ENCODE measurements at places on chromosomes 6 and 20.

DNA sequence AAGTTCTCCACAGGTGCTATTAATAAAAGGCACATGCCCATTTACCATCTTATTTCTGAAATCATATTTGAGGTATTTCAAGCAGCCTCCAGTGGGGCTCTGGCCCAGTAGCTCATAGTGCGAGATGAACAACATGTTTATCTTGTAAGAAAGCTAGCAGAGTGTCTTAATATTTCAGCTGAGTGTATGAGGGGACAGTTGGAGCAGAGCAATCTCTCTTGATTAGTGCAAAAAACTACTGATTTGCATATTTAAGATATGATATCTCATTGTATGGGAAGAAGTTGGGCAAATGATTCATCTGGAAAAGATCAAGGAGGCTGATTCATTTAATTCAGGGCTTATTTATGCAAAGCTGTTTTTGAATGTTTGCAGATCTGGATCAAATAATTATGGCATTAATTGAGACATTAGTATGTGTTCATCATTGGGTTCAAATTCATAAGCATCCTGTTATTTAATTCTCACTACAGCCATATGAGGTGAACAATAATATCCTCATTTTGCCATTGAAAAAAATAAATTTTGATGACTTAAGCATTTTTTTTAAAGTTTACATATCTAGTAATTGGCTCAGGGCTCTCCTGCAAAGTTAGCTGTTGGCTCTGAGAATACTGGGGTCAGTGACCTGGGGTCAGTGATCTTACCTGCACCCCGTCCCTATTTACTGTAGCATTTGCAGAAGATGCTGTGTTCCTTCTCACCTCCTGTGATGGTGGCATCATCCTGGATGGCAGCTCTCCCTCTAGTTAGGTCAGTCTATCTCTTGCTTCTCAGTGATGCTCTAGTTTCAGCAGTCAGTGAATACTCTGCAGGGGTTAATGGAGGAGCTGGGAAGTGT is 24.1 kb upstream of the GCLC start:
- no peak for DNase-seq

GRCh38 chr6:57262901-57263694 is 41.0 kb upstream of the RAB23 start:
- DNase-seq, result no peak

DNA sequence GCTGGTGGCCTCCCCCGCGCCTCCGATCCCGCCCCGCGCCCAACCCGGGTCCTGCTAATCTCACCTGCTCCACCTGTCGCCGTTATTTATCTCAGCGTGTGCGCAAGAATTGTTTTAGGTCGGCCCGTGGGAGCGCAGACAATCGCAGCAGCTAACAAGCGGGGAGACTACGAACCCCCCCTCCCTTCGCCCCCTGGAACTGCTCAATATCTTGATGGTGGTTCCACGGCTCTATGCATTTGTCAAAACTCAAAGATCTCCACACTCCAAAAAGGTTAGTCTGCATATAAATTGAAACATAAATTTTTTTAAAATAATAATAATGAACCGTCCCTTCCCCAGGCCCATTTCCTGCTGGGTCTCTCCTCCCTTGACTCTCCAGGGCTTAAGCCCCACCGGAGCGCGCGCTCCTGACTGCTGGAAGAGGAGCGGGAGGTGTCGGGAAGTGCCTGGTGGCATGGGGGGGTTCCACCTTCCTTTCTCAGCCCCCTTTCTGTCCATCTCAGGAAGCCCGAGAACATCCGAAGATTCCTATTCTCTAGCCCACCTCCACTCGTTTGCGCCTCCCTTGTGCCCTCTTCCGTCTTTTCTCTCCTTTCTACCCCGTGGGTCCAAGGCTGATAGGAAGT is 1.6 kb upstream of the MDGA1 start:
- DNase-seq, result peak; percentile 77

GRCh38 chr6:51028276-51028675 is 209.6 kb downstream of the TFAP2B start:
- no peak for DNase-seq

GRCh38 chr6:144165784-144166183 is 15.5 kb downstream of the STX11 start:
- DNase-seq, result no peak

DNA sequence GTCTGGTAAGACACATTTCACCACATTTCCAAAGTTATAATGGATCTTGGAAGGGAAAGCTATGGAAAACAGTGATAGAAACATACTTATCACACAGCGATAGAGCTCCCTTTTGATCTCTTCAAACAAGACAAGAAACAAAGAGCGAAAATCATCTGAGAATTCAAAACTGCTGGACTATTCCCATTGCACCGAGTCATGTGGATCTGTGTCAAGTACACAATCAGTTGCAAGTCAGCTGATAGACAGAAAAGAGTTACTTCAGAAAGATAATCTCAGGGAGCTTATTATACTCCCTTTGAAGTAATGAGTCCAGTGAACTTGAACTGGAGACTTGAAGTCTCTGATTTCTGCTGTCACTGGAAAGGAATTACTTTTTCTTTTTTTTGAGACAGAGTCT is 89.7 kb upstream of the GCM1 start:
- DNase-seq, result no peak

DNA sequence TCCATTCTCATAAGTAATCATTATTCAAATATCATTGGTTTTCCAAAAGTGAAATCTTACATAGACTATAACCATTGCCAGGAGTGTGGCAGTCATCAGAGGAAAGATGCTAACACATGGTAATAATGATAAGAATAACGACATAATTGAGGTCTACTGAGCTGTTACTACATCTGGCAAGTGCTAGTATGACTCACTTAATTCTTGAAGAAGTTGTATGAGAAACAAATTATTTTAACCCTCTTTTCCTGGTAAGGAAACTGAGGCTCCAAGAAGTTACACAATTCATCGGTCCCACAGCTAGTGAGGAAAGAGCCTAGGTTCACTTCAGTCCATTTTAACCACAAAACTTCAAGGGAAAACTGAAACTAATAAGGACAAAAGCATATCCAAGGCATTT is 335.6 kb upstream of the BTBD3 start:
- no peak for DNase-seq

DNA sequence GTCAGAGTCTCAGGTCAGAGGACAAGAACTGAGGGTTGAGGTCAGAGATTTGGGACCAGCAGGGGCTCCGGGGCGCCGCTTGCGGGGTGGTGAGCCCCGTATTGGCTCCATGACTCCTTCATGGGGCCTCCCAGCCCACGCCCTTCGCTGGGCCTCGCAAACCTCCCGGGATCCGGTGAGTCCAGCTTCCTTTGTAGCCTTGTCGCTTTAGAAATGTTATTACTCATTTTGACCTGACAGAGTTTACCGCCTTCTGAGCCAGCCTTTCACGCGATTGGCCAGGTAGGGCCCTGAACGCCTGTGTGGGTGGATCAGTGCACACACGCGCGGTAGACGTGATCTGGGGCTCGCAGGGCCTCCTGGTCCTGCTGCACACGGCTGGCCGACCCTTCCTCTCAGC is 181.1 kb downstream of the ERMARD start:
- DNase-seq, result no peak

DNA sequence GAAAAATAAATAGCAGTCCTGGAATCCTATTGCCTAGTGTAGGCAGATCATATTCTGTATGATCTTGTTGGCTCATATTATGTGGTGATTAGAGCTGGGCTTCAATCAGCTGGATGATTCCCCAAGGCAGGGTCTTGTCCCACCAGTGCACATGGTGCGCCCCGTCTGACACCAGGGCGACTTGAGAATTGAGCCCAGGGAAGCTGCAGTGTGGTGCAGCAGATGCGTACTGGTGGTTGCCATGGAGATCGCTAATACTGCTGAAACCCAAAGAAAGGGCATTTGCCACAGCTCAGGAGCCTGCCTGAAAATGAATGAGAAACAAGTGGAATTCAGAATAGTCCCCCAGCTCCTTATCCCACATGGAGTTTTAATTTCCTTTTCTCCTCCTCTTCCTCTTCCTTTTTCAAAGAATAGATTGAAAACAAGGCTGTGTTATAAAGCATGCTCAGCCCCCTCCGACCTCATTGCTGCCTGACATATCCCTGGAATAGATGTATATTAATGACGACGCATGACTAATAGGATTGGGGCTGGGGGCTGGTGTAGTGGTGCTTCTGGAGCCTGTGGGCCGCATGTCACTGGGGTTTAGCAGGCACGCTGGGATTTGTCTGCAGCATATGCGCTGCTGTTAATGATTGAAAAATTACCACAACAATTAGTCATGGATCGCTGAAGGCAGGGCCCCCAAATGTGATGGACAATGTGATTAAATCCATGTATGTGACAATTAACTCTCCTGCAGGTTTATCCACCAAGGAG is 210.5 kb downstream of the FARS2 start:
- no peak for DNase-seq

- DNase-seq, result peak; percentile 30
Observed at GRCh38 chr6:53347250-53347920, 1.4 kb downstream of the ELOVL5 start.

DNA sequence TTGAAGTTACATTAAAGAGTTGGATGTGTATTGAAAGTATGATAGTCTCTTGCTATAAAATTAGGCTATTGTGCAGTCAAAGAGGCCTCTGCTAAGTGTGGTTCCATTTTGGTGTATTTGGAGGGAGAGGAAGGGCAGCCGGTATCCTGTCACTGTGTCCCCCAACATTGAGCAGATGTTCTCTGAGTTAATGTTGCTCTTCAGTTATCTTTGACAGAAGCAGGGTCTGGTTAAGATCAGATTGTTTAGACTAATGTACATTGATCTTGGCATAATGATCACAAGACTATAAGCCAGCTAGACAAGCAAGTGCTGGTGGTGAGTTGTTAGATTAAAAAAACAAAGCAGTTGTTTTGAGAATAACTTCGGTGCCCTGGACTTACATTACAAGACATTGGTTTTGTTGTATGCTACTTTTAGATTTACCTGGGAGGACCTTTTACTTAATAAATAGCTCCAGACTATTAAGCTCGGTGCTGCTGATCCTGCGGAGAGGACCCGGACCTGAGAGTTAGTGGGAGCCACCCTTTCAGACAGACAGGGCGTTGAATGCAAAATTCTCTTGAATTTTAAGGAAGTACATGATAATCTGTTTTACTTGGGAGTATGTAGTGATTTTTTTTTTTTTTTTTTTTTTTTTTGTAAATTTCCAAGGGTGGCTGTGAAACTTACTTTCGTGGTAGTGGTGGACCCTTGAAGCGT is 97.8 kb downstream of the JARID2 start:
- no peak for DNase-seq

GRCh38 chr6:119348096-119348747 is 1.3 kb downstream of the MAN1A1 start:
- DNase-seq, result peak; percentile 30

GRCh38 chr6:104885518-104886043 is 25.9 kb upstream of the HACE1 start:
- DNase-seq, result no peak

- DNase-seq, result no peak
Observed at GRCh38 chr6:132244744-132245143, 156.5 kb downstream of the MOXD1 start.

DNA sequence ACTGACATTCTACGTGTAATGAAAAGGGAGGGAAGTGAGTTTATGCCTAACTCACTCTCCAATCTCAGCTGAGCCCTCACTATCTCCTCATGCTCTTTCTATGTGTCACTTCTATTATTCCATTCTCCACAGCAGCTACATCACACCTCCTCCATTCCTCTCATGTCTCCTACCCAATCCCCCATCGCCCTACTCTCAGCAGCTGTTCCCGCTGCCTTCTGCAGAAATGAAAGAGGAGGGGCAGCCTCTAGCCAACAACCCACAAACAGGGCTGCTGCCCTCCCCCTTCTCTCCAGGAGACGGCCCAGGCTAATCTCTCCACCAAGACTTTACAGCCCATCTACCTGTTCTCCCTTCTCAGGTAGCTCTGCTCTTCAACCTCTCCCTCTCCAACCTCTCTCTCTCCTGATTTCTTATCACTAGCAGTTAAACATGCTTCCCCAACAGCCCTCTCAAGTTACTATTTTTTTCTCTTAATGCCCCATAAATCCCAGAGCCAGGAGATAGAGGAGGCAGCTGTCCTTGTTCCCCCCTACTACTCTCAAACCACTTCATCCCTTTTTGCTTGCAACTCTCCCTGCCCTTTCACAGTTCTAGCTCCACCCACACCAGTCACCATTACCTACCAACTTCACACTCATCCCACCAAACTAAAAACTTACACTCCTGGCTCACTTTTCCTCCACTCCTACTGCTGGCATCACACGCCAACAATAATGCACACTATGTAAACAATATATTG is 136.5 kb downstream of the BTBD9 start:
- no peak for DNase-seq

- no peak for DNase-seq
Observed at GRCh38 chr6:44047801-44048200, 79.5 kb downstream of the MRPL14 start.

DNA sequence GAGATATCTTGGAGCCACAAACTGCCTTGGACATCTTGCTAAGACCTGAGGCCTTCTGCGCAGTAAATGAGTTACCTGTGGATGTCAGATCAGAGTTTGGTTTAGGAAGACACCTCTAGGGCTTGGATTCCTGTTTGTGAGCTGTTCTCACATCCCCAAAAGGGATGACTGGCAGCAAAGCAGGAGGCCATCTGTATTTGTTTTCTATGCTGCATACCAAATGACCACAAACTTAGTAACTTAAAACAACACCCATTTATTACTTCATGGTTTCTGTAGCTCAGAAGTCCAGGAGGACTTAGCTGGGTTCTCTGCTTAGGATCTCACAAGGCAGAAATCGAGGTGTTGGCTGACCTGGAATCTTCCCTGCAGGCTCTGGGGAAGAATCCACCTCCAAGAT is 116.7 kb downstream of the UNC5CL start:
- DNase-seq, result no peak

DNA sequence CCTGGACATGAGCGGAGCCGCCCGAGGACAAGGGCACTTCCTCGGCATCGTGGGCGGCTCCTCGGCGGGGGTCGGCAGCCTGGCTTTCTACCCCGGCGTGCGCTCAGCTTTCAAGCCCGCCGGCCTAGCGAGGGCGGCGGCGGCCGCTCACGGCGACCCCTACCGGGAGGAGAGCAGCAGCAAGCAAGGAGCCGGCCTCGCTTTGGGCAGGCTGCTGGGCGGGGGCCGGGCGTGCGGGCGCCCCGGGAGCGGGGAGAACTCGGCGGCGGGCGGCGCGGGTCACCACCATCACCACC is 6.7 kb downstream of the PRDM13 start:
- DNase-seq, result no peak

- no peak for DNase-seq
Observed at GRCh38 chr6:152209211-152209610, 401.7 kb downstream of the ESR1 start.

DNA sequence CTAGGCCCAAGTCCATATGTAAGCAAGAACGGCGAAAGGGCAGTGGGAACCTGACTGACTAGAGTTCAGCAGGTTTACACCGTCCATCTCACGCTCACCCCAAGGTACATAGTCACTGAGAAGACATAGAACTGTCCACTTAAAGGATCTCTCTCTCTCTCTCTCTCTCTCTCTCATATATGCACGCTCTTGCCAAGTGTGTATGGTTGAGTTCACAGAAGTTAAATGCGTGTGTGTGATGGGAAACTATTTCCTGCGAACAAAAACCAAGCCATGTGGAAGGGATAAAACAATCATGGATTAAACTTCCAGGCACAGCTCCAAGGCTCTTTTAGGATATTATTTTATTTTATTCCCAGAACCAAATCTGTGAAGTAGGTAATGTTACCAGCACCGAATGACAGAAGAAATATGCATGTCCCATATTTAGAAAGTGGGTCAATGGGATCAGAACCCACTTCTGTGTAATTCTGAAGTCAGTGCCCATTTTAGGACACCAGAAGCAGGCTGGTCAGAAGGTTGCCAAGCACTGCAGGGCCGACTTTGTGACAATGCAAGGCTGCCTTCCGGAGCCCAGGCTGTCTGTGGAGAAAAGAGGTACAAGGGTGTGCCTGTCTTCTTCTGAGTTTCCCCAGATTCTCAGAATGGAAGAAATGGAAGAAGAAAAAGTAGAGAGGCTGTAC is 49.2 kb upstream of the MAP7 start:
- no peak for DNase-seq

GRCh38 chr6:155473741-155474140 is 18.1 kb upstream of the NOX3 start:
- no peak for DNase-seq

All from effector CD4-positive, alpha-beta T cell (primary cell).